ENCODE measurements at places on chromosomes 2 and 18.

GRCh38 chr18:55286257-55286825 lies 301.7 kb downstream of the TCF4 start:
- no peak for DNase-seq

DNA sequence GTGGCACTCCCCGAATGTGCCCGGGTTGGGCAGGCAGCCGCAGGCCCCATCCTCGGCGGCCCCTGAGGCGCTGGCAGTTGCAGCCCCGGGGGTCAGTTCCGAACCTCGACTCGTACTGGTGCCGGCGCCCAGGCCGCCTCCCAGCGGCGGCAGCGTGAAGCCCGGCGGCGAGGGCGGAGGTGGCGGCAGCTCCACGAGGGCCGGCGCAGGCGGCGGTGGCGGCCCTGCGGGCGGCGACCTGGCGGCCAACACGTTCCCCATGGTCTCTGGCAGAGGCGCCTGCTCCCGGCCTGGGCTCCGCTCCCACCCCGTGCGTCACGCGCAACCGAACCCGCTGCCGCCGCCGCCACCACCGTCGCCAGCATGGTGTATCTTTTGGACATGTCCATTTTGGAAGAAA lies 196.3 kb downstream of the CCDC74A start:
- no peak for DNase-seq

DNA sequence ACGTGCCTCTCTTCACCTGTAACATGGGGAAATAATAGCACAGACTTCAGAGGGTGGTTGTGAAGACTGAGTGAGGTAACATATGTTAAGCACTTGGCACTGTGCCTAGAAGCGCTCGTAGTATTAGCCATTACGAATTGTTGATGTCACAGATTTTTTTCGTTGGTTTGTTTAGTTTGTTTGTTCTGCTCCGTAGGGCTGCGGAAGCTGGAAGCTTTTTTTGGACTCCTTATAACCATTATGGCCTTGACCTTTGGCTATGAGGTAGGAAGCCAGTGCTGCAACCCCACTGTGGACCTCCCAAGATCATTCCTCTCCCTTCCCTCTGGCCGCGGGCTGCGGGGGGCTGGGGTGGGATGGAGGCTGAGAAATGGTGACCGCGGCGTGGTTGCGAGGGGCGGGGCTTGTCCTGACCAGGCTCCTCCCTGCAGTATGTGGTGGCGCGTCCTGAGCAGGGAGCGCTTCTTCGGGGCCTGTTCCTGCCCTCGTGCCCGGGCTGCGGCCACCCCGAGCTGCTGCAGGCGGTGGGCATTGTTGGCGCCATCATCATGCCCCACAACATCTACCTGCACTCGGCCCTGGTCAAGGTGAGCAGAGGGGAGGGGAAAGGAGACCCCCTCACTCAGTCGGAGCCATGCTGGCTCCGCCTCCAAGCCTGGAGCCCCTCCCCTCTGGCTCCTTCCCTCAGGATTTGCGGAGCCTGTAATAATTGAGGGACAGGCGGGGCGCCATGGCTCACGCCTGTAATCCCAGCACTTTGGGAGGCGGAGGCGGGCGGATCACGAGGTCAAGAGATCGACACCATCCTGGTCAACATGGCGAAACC lies 5.5 kb downstream of the SLC11A1 start:
- peak; percentile 91 for DNase-seq

GRCh38 chr2:206422493-206422892 lies 20.8 kb upstream of the ADAM23 start:
- DNase-seq = no peak

- DNase-seq = no peak
Observed at GRCh38 chr18:69969491-69969890, 21.8 kb upstream of the CD226 start.

DNA sequence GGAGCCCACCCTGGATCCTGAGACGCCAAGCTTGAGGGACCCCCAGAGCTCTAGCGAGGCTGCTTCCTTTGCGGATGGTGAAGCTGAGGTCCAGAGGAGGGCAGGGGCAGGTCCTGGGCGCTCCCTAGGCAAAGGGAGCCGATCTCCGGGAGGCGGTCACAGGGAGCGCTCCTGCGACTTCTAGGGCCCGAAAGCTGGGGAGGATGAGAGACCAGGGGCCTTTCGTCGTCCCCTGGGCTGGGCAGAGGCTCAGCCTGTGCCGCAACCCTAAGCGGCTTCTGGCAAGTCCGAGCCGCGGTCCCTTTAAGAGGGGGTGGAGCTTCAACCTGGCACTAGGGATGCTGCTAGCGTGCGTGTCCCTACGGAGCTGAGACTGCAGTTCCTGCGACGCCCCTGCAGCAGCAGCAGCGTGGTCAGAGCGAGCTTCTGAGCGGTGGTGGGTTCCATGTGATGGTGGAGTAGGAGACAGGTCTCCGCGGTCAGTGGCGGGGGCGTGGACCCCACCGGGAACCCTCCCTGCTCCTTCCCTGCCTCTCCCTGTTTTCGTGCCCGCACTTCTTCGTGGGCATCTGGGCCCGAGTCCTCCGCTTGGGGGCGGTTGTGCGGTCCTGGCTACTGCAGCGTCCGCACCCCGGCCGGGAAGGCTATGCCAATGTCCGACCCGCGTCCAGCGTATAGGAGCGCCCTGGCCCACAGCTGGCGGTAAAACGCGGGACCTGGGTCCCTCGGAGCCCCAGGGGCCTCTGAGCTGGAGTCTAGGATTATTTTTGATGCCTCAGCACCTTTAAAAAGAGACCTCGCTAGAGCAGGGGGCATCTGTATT lies 154.6 kb downstream of the CCDC74A start:
- peak; percentile 92 for DNase-seq

DNA sequence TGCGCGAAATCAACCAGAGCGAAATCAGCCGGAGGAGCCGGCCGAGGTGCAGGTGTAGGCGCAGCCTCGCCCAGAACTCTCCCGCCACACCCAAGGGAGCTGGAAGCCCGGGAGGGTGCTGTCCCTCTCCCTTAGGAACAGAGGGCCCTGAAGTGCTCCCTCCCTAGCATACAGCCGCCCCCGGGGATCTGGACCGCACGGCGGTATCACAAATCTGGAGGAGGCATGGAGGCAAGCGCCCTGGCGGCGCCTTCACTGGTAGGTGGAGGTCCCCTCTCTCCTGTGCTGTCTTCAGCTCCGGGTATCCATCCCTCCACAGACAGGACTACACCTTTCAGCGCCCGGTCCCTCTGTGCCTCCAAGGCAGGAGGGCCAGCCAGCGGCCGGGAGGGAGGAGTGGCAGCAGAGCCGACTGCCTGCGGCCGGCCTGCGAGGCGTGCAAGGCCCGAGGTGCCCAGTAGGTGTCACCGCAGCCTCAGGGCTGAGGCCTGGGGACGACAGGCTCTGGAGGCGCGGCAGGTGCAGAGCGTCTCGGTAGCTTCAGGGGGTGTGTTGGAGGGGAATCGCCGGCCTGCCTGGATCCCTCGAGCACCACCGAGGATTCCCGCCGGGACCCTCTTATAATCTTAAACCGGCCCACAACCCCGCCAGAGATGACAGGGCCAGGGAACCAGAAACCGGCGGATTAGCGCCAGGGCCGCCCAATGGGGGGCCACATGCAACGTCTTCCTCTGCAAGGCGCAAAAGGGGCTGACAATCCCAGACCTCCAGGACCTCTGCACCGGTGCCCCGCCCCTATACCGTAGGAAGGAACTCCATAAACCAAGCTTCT lies 2.8 kb downstream of the IHH start:
- peak; percentile 84 for DNase-seq

GRCh38 chr2:30709516-30709915 lies 97.7 kb downstream of the CAPN13 start:
- no peak for DNase-seq

DNA sequence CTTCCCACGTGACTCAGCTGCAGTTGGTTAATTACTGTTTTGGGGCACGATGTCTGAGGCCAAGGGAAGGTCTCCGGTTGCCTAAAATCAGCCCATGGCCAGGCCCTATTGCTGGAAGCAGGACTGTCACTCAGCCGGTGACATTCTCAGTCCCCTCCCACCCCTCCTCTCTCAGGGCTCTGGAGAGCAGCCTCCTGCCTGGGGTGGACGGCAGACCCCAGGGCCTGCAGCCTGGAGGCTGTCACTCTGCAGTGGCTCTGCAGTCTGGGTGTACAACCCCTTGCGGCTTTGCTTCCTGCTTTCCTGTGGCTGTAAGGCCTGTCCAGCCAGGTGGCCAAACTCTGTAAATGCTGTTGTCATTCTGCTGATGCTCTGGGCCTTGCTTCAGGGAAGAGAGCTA lies 32.8 kb downstream of the ZBTB7C start:
- no peak for DNase-seq

DNA sequence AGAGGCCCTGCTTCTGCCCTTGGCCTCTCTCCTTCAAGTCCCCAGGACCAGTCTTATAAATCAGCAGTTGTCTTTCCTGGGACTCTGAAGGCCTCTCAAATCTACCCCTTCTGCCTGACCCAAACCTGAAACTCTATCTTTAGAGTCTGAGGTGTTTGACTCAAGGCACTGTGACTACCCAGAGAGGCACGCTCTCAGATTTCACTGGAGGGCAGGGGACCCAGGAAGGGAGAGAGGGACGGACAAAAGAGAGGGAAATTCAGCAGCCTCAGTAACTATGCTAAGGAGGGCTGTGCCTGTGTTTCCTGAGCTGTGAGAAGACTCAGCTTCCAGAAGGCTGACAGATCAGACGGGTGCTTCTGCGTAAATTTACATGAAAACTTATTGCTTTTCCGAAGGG lies 217.8 kb downstream of the HAUS1 start:
- DNase-seq = peak; percentile 4

DNA sequence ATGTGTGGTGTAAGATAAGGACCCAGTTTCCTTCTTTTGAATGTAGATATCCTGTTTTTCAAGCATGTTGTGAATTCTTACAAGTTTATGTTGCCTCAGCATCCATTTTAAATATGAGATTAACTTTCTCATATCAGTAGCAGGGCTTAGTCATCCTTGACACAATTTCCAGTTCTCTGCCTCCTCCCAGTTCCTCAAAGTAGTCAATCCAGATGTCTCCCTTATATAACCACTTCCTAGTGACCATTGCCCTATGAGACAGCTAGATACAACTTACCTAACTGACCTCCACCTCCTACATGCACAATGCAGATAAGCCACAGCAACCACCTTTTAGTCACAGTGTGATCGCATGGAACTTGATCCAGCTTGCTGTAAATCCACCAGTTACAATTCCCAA lies 269.2 kb upstream of the ZNF521 start:
- DNase-seq = no peak

GRCh38 chr2:162477011-162477410 lies 133.1 kb downstream of the GCA start:
- DNase-seq = no peak

- DNase-seq = no peak
Observed at GRCh38 chr2:101123795-101124471, 27.2 kb downstream of the TBC1D8 start.

DNA sequence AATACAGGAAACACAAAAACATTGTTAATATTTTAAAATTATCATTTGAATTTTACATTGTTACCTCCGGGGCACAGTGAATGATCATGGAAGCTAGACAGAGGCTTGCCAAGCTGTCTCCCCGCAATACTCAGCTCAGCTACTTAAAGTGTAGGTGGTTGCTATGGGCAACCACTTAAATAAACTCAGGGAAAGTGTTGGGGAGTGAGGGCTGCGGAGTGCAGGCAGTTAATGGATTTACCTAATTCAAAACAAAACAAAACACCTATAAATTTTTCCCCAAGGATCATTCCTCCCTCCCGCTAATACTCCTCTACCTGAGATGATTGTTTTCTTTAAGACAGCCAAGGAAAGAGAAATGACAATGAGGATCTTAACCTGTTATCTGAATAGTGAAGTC lies 349.5 kb downstream of the TGIF1 start:
- DNase-seq = peak; percentile 61

DNA sequence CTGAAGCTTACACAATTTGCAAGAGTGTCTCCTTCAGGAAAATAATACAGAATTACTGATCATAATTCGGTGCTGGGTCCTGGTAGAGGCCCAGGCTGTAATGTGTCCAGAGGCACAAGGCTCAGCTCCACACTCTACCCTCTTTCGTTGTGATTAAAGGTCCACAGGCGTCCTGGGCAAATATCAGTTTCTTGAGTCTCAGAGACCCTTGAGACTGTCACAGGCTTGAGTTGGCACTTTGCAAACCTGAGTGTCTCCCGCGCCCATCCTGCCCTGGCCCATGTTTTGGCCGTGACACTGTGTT lies 46.9 kb upstream of the SMAD7 start:
- no peak for DNase-seq
